ENCODE measurements at places on chromosomes 4 and X.

DNA sequence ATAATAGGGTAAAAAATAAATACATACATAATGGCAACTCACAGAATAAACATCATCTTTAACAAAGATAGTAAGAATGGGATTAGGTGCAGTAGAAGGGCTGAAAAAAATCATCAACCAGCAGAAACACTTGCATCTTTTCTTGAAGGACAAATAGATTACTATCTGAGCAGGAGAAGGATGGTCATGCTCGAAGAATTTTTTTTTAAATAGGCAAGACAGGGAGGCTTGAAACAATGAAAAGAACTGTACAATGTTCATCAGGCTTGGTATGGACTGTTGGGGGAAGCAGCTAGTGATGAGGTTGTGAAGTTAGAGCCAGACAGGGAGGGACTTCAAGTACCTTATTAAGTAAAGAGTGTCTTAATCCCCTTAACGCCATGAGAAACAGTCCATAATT lies 167.4 kb upstream of the LDB2 start:
- DNase-seq: no peak

DNA sequence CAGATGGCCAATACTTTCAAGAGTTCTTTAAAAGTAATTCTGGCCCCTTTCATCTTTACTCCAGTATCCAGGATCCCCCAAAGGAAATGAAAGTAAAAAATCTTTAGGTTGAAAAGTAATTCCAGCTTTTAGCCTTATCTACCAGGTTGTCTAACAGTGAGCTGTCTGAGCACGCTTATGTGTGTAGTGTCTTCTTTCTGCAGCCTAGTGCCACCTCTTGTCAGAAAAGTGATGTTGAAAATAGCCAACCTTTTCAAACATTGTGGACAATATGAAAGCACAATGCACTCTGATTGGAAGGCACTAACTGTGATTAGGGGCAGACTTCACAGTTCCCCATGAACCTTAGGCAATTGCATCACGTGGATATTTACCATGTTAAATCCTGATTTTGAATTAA lies 92.1 kb downstream of the RELL1 start:
- DNase-seq: no peak

DNA sequence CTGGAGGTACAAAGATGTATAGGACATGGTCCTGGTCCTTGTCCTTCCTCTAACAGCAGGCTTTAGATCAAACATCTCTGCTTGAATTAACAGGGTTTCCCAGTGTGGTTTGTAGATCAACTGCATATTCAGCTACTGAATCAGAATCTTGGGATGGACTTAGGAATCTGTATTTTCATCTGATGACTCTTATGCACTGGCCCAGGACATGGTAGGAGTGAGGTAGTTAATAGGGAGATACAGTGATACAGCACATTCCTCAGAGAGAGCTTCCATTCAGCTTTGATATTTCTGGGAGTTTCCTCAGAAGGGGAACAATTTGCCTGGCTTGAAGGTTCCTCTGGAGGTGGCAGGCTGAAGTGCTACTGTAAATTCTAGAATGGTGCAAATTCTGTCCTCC lies 203.1 kb downstream of the LARP7 start:
- DNase-seq: no peak

DNA sequence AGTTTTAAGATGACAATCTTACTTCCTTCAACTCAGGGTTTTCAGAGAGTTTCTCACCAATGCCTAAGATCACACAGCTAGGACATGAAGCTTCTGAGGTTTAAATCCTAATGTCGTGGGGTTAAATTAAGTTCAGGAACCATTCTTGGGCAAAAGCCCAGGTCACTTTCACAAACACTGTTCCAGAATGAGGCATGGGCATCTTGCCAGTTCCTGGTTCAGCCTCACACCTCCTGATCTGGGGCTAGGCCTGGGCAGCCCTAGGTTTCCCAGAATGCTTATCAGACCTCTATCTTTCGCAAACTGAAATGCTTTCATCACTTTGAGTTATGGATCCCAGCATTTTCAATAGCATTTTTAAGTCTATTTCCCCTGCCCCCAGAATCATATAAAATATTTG lies 224.8 kb upstream of the EDA2R start:
- no peak for DNase-seq

DNA sequence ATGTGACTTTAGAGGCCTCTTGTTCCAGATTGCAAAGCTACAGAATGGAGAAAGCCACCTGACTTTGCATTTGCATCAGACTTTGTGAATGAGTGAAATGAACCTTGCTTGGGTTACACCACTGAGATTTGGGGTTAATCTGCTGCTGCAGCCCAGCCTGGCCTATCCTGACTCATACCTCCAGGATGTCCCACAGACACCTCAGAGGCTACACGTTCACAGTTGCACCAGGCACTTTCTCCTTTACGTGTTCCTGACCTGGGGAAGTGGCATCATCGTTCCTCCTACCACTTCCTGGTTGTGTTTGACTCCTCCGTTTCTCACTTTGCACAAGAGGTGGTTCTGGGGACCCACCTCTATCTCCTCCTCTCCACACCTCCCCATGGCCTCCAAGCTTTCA lies 9.2 kb upstream of the SORCS2 start:
- no peak for DNase-seq

GRCh38 chr4:110512901-110513300 lies 36.9 kb downstream of the ENPEP start:
- DNase-seq: no peak

DNA sequence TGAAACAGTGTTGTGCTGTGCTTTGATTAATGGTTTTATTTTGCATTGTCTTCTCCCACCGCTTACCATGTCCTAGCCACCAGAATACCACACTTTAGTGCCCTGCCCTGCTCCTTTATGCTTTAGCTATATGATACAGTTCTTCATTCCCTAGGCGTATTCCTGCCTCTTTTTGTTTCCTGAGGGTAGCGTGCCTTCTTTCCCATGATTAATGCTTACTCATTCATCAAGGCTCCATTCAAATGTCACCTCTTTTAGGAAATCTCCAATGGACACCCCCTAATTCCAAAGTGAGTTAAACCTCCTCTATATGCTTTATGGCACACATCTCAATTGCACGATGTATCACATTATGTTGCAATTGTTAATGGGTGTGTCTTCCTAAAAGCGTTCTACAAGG lies 46.3 kb downstream of the SPANXD start:
- no peak for DNase-seq

DNA sequence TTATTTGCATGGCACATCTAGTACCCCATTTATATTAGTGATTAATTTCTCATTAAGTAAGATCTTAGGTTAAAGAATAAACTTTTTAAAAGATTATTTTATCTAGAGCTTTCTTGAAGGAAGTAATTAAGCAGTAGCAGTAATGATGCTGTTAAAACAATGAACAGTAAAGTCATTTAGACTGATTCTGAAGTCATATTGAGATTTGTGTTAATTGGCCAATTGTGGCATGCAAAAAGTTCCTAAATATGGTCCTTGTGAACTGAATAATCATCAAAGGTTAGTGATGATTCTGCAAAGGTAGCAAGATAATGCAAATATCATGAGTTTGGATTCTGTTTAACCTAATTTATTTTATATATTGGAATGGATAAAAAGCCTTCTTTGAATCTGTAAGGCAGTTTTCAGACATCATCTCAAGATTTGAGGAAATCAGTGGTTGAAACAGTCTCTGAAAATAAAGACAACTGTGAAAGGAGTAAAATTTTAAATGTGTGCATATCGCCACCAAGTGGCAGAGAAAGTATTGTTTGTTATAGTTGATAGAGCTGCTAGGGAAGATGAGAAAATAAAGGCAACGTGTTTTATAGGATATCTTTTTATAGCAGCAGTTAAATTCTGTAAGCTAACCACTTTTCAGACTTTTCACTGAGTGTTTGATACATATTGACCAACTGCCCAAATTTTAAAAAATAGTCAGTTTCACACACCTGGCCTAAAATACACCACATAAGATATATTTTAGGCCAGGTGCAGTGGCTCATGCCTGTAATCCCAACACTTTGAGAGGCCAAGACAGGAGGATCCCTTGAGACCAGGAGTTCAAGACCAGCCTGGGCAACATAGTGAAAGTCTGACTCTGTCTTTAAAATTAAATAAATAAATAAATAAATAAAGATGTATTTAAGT lies 79.6 kb downstream of the CCKAR start:
- peak; percentile 11 for DNase-seq

- no peak for DNase-seq
These were observed 3.8 kb downstream of the MTM1 start for GRCh38 chrX:150572206-150572605.

DNA sequence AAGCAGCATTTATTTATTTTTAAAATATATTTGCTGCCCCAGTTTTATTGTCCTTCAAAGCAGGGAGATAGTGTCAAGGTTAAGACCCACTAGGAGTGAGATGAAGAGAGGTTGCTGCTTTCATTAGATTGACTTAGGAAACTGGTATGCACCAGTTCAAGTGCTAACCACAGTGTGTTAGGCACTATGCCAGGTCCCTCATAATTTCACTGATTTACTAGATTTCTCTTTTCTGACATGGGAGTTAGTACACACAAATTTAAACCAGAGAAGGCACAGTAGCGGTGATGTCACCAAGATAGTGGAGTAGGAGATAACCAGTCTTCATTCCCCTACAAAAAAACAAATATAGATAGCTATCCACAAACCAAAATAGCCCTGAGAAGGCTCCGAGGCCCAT lies 14.3 kb downstream of the RRAGB start:
- no peak for DNase-seq

DNA sequence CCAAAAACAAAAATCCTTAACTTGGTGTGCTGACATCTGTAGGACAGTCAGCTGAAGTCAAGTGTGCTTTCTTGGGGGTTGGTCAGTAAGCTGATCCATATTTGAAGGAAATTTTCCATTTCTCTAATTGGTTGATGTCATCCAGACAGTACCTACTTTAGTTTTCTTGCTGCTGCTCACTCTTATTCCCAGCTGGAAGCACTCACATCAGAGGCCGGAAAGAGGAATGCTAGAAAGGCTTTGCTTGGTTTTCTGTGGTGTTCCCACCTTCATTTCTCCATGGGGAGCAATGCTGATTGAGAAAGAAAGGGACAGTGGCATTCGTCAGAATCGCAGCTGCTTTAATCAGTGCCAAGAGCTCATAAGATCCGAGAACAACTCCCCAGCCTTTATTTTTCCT lies 227.0 kb downstream of the C4orf33 start:
- DNase-seq: no peak

GRCh38 chr4:158775091-158775651 lies 6.3 kb downstream of the FNIP2 start:
- DNase-seq: no peak

DNA sequence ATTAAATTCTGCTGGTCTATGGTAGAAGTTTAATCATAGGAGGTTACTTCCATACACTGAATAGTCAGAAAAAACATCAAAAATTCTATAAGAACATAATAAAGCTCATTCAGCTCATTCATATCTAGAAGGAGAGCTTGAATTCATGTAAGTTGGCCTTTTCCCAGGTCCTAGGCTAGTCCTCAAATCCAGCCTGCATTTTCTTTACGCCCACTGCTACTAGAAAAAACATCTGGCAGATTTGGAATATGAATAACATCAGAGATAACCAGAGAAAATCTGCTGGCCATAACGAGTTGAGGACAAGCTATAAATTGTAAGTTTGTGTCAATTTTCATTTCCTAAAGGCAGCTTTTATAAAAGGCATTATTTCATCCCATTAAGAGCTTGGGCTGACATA lies 95.5 kb downstream of the MXRA5 start:
- no peak for DNase-seq

DNA sequence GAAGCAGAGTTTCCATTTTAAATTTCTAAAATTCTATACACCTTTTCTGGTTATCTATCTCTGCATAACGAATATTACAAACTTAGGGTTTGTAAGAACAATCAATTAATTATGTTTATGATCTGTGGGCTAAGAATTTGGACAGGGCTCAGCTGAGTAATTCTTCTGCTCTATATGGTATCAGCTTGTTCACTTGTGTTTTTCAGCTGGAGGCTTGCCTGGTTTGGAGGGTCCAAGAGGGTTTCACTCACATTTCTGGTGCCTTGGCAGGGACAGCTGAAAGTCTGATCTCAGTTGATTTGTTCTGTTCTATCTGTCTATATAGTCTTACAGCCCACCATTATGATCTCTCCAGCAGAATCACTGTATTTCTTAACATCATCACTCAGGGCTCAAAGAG lies 57.8 kb upstream of the ADGRA3 start:
- DNase-seq: no peak

GRCh38 chr4:110020139-110020538 lies 107.5 kb downstream of the EGF start:
- no peak for DNase-seq

DNA sequence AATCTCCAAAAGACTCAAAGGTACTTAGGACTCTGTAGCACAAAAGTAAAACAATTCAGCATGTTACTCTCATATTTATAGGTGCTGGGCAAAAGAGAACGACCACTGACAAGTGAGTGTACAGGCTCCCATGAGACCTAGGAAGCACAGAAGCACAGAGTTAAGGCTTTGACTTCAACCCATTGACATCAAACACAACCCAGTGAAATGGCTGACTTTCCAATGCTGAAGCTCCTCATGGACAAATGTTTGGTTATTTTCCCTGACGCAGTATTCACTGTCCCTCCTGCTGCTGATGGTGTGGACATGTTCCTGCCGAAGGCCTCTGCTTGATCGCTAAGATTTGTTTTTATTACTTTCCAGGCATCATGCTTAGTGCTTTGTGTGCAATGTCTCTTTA lies 148.7 kb downstream of the TSPAN5 start:
- no peak for DNase-seq
